ENCODE measurements at places on chromosomes 1 and 21. TPM values are rescaled to one million over a fixed set of nuclear protein-coding genes. Genes with fewer than 3 reads are reported as not detected.

SLAMF8 gene
- 0.20 TPM for total RNA-seq

GRCh38 chr1:53379662-53380002 lies 51.8 kb upstream of the LRP8 start:
- no peak for DNase-seq

DNA sequence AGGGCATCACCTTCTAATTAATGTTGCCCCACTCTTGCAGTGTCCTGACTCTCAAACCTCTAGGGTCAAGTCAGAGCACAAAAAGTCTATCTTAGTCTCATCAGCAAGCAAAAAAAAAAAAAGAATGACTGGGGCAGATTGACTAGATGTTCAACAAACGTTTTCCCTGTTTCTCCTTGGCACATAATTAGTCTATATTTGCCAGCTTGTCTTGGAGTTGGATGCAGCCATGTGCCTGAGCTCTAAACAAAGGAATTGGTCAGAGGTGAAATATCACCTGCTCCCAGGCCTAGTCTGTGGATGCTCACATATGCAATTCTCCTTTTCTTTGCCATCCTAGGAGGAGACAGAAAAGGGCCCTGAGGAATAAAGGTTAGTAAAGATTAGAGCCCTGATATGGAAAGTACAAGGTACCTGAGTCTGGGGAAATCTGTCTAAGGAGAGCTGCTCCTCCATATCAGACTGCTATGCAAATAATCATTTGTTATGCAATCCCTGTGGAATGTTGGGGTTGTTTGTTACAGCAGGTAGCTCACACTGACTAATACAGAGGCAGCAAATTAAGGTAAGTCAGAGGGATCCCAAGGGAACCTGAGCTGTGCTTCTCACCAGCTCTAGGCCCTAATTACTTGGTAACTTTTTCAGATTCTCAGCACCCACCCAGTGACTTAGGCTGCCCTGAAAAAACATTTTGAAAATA lies 130.8 kb downstream of the BRINP2 start:
- no peak for DNase-seq

EDARADD gene
- 3.0 TPM for total RNA-seq

- DNase-seq: no peak
These were observed 49.1 kb downstream of the ATP2B4 start for GRCh38 chr1:203675596-203676347.

IKBKE gene
- total RNA-seq: 6.5 TPM

FMO4 gene
- total RNA-seq: 4.5 TPM

GRCh38 chr1:86833461-86834215 lies 80.3 kb downstream of the SELENOF start:
- DNase-seq: peak; percentile 68

DNA sequence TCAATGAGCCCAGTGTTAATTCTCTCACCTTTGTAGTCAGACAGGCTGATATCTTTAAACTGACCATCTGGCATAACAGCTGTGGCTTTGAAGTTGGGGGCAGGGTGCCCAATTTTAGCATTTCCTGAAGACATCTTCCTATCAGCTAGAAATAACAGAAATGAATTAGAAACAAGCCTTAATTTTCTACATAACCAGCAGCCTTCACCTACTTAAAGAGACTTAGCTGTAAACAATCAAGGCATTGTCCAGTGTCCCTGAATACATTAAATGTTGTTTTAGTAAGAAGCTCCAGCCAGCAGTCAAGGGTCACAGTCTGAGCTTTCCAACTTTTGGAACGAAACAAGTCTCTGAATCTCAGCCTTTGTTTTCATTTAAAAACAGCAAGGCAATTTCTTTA lies 2.8 kb downstream of the PRDX1 start:
- no peak for DNase-seq

AKR7A3 gene
- total RNA-seq: 0.39 TPM

DENND2C gene
- 14.9 TPM for total RNA-seq

AMY2A gene
- total RNA-seq: not detected

DNA sequence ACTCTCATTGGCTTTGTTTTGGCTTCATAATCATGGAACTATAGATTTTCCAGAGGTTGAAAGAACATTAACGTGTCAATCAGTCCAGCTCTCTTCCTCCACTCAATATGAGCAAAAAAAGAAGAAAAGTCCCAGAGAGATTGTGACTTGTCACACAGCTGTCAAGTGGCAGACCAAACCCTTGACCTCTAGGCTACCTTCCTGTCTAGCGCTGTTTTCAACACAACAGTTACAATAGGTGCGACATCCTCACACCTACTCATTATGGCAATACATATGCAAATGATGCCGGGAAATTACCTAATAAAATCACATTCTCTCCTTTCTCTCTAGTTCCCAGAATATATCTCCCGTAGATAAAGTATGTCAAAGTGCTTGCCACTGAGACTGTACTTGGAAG lies 1.1 kb downstream of the WARS2 start:
- DNase-seq: peak; percentile 35

GRCh38 chr21:20647607-20648006 lies 350.6 kb upstream of the NCAM2 start:
- DNase-seq: no peak

- no peak for DNase-seq
These were observed 24.7 kb downstream of the ATP1A1 start for GRCh38 chr1:116397728-116398127.

GRCh38 chr1:165633614-165634013 lies 2.6 kb downstream of the MGST3 start:
- DNase-seq: no peak

F11R gene
- 42.1 TPM for total RNA-seq

ARHGEF16 gene
- 5.4 TPM for total RNA-seq

DNA sequence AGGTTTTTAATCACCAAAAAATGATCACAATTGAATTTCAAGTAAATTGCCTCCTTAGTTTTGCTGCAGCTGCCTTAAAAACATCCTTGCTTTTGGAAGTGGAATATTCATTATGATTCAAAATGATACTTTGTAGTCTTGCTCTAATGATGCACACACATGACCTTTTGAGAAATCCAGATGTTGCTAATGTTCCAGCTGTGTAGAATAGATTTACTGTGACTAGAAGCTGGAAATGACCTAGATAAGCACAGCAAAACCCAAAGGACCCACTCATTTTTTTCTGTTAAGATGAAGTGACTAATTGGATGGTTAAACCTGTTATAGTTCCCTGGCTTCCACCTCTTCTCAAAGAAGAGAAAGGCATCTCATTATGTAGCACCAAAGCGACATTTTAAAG lies 64.6 kb upstream of the RALGPS2 start:
- DNase-seq: no peak

GRCh38 chr1:28258628-28259251 lies 578 bp upstream of the SESN2 start:
- DNase-seq: no peak

GRCh38 chr1:222046684-222047263 lies 304.9 kb upstream of the DUSP10 start:
- no peak for DNase-seq

C1orf167 gene
- total RNA-seq: 0.69 TPM
